GM06990 (cell line): ENCODE measurements at places on chromosomes 2 and 18.

GRCh38 chr2:205760157-205760556 lies 77.9 kb downstream of the NRP2 start:
- no peak for DNase-seq

GRCh38 chr2:240203031-240203787 lies 62.8 kb upstream of the OTOS start:
- no peak for DNase-seq

GRCh38 chr2:230921806-230922595 lies 3.0 kb downstream of the GPR55 start:
- peak; percentile 37 for DNase-seq

DNA sequence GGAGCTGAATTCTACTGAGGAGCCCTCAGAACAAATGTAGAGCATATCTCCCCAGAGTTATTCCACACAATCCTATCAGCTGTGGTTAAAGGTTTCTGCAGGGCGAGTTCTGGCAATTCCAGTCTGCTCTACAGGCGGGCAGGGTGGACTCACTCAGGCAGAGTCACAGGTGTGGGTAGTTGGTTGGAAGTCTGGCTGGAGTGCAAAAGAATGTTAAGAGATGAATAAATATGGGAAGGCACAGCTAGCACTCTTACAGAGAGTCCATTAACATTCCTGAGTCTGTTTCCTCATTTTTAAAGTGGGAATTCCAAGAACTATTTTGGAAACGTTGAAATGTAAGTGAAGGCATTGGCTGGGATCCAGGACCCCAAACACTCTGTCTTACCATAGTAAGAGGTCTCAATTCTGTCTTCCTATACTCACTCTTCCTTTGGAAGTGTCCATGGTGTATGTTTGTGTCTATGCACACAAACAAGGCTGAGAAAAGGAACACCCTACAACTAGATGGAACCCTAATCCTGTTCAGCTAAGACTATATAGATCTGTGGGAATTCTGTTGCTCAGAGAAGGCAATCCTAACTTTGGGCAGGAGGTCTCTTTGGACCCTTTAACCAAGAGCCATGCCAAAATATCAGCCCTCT lies 63.3 kb upstream of the AQP4 start:
- no peak for DNase-seq

- no peak for DNase-seq
These were observed 140.2 kb upstream of the OTOS start for GRCh38 chr2:240280621-240281020.

DNA sequence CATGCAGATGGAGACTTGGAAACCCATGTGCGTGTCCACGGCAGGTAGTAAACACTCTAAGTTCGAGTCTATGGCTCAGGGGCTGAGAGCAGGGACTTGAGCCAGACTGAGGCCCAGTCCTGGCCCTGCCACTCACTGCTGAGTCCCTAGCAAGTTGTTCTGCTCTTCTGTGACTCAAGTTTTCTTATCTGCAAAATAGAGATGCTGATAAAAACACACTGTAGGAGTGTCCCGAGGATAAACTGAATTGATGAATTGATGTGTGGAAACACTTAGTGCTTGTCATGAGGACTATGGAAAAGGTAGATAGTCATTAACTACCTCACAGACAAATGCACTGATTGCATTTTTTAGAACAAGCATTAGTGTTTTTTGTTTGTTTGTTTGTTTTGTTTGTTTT lies 73.2 kb downstream of the BOLA3 start:
- no peak for DNase-seq

- no peak for DNase-seq
These were observed 48.5 kb upstream of the PGAP1 start for GRCh38 chr2:196974970-196975369.

GRCh38 chr2:204849892-204850291 lies 304.6 kb downstream of the PARD3B start:
- DNase-seq: no peak

GRCh38 chr2:239300242-239300641 lies 100.6 kb downstream of the HDAC4 start:
- DNase-seq: no peak

DNA sequence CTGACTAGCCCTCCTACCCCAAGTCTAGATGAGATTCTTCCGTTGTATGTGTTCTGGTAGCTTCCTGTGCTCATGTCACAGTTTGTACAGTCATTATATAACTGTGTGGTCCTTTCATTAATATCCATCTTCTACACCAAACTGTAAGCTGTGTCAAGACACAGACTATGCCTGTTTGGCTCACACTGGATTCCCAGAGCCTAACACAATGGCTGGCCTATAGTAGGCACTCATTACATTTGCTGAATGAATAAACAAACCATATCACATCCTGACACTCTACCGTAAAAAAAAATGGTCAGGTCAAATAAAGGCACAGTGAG lies 72.6 kb downstream of the ANKRD44 start:
- no peak for DNase-seq

- no peak for DNase-seq
These were observed 41.6 kb downstream of the NPPC start for GRCh38 chr2:231884438-231885140.

- DNase-seq: peak; percentile 87
These were observed 550 bp downstream of the MFSD6 start for GRCh38 chr2:190408538-190409271.

DNA sequence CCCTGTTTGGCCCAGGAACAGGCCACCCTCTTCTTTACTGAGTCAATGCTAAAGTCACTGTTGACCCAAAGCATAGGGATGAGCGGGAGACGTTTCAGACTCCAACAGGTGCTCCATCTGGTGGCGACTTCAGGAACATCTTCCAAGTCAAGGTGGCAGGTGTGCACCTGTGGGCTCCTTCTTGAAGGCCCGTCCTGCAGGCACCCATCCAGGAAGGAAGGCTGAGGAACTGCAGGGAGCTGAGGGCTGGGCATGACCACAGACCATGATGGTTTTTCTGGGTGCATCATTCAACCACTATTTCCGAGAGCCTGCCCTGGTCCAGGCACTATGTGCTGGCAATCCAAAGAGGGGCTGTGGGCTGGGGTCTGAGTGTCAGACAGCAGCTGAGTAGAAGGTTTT lies 142.8 kb downstream of the NDUFA10 start:
- no peak for DNase-seq

DNA sequence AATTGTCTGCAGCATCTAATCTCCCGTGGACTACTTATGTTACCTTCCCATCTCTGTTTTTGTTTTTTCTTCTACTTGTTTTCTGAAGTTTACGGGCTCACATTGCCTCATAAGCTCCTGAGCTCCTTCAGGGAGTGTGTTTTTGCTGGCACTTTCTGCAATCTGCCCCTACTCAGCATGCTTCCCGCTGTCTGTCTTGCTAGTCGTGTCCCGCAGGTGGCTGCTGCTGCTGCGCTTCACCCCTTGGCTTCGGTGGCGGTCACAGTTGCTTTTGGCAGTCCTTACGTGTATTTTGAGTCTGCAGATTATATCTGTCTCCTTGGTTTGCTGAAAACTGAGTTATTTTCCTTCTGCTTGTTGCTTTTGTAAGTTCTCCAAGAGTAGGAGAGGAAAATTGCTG lies 37.3 kb downstream of the FER1L5 start:
- no peak for DNase-seq

GRCh38 chr18:77897606-77898005 lies 648.0 kb downstream of the GALR1 start:
- DNase-seq: no peak

DNA sequence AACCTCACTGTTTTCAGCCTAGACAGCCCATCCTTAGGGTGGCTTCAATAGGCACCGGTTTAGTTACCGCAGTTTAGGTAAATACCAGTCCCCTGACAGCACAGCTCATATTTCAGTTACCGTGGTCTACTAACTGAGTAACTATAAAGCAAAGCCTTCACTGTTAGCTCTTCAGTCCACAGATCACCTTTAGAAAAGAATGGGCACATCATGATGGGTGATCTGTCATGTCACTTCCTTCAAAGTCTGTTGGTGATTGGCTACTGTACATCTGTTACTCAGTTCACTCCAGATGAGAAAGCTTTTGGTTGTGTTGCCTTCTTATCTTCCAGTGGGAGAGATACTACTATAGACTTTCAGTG lies 21.0 kb downstream of the SLC20A1 start:
- DNase-seq: no peak

- DNase-seq: no peak
These were observed 495.1 kb upstream of the TCF4 start for GRCh38 chr18:56083097-56083521.

DNA sequence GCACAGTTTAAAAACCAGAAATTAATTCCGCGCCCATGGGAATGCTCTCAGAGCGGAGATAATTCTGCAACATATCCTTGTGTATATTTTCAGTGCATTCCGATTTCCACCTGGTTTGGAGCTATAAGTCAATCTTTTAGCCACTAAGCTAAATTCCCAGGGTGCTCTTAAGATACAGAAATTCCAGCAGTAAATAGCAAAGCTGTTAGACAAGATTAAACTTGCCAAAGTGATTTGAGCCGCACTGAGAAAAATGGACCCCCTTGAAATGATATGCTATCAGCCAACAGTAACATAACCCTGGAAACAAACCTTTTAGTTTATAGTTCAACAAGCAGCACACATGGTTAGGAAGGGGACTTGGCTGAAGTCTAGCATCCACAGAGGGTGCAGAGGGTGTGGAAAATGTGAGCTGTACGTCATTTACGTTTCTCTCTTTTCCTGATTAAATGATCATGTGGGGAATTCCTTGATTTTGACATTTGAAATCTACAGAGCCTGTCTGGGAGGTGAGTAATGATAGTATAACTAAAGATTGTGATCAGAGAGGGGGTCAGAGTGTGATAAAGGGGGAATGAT lies 99.8 kb upstream of the COPS8 start:
- DNase-seq: no peak

GRCh38 chr2:101267671-101268656 lies 15.3 kb downstream of the CNOT11 start:
- DNase-seq: no peak

GRCh38 chr18:32373995-32374394 lies 96.7 kb downstream of the GAREM1 start:
- no peak for DNase-seq

- DNase-seq: no peak
These were observed 6.8 kb downstream of the GALM start for GRCh38 chr2:38672445-38673391.

DNA sequence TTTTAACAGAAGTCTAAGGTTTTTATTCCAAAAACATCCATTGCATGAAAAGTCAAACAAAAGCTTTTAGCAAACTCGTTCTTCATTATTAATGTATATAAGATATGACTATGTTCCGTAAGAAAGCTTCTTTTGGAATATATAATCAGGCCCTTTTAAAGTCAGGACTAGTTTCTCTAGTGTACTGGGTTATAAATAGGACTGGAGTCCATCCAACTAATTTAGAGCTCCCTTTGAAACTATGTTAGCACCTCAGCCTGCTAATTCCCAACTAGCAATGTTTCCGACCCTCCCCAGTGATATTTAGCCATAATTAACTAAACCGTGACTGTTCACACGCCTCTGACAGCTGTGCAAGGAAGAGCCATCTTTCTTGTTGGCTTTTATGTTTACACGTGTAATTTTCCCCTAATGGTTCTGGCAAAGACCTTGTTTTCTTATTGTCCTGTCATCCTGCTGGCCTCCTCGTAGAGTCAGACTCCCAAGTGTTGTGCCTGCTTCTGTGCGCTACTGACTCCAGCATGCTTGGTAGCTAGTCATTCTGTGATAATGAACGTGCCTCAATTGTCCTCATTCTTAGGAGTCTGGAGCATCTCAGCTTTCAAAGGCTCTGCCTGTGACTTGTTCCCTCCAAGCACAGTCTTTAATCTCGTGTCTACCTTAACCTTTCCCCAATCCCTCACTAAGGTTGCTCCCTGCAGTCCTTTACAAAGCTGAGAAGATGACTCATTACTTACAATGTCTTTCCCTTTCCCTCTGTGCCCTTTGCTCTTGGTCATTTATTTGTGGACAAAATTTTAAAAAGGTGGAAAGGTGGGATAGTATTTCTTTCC lies 172.2 kb upstream of the RASGRP3 start:
- no peak for DNase-seq
